Brain microvascular endothelial cell (primary cell): ENCODE measurements at places on chromosomes 7 and 10.

DNA sequence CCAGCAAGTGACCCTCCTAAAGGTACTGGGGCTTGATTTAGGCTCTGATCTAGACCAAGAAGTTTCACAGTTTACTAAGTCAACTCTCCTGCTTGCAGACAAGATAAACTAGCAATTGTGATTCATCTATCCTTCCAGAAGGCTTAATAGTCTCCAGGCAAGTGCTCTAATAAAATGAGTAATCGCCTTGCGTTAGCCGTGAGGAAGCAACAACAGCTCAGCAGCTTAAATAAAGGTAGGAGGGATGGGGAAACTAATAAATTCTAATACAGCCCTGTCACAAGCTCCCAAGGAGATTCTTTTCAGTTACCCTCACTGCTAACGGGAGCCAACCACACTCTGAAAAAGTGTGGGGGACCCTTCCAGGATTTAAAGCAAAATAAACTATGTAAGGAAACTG, 48.4 kb downstream of the FRMD4A start:
- DNase-seq, result peak; percentile 28

GRCh38 chr7:1096156-1097119, 8.5 kb downstream of the GPER1 start:
- no peak for DNase-seq

DNA sequence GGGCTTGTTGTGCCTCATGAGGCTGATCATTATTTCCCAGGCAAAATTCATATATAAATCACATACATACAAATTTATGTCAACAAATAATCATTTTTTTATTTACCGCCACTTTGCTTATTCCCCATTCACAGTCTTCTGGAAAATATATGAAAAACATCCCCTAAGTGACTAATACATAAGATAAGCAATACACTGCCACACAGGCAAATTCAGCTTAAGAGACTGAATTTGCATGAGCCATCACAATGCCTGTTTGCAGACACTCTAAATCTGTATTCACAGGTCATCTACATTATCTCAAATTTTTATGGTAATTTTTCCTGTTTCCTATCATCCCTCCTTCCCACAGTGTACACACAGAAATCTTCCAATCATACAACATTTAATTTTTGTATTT, 13.2 kb downstream of the OSBPL3 start:
- no peak for DNase-seq

DNA sequence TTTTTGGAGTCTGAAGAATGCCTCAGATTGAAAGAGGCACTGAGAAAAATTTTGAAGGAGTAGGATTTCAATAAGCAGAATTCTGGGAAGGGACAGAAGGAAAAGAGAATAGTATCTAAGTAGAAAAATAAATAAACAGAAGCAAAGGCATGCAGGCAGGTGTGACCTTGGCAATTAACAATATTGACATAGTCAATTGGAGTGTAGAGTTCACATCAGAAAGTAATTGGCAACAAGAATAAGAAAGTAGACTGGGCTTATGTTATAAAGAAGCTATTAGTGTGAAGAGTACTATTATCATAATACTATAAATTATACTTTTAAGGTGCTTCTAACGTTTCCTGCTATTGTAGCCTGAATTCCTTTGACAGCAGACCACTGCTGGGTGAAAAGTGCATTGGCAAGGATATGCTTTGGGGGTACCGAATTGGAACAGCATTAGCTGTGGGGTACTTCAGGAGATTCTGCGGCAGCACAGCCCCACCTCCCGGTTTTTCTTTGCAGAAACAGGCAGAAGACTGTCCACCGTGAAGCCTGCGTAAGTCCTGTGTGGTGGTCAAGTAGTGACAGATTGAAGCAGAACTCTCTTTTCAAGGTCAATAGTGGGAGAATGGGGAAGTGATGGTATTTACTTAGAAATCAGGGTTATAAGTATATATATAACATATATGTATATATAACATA, 357.0 kb downstream of the THSD7A start:
- no peak for DNase-seq
